Aorta (tissue), 5 donors: ENCODE measurements at places on chromosomes 1 and 21. TPM values are rescaled to one million over a fixed set of nuclear protein-coding genes. Genes with fewer than 3 reads are reported as not detected.
A peak's percentile ranks its signal among the peaks of the same experiment; 100 is the strongest.

Gene LENEP
- total RNA-seq: not detected

Gene SPRR2F
- total RNA-seq: not detected

Gene HLCS
- total RNA-seq: 17.3 TPM

DNA sequence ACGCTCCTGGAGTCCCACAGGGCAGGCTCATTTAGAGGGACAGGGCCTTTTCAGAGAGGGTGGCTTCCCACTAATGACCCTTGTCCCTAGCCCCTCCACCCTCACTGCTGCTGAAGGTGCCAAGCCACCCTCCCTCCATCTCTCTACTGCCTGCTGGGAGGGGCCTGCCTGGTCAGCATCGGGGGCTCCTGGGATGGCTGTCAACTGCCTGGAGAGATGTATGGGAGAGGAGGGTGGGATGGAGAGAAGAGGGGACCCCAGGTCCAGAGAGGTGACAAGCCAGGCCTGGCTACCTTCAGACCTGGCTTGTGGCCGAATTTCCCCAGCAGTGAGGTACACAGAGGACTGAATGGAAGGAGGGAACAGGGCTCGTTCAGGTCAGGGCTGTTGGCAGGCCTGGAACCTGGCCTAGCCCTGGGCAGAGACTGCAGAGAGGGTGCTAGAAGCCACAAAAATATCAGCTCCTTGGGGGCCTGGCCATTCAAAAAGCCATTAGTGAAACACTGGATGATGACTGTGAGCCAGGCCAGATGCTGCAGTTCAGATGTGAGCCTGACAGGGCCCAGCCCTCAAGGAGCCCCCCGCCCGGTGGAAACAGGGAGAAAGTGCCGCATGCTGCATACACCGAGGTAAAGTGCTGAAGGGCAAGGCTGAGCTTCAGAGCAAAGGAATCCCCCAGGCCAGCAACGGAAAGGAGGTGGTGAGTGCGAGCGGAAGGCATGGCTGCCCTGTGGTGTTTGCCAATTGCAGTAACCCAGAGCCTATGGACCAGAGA, 20.0 kb downstream of the MMEL1 start:
- peak; percentile 33 for DNase-seq
- no peaks in the 10 kb centered on the region for H3K4me1 ChIP-seq
- H3K4me3 ChIP-seq: no peak overlapping the region

DNA sequence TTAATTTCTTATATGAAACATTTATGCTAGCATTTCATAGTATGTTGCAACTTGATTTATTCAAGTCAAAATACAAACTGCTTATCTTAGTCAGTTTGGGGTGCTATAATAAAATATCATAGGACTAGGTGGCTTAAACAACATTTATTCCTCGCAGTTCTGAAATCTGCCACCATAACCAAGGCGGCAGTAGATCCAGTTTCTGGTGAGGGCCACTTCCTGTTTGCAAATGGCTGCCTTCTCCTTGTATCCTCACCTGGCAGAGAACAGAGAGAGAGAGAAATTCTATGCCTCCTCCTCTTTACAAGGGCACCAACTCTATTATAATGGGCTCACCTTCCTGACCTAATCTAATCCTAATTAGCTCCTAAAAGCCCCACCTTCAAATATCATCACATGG, 76.1 kb upstream of the RGS2 start:
- no peak overlapping the region for H3K27ac ChIP-seq
- DNase-seq: no peak
- no peaks in the 10 kb centered on the region for H3K27me3 ChIP-seq
- H3K4me1 ChIP-seq: no peaks in the 10 kb centered on the region
- H3K4me3 ChIP-seq: no peak overlapping the region
- H3K36me3 ChIP-seq: no peaks in the 10 kb centered on the region

Gene SERINC2
- total RNA-seq: 3.7 TPM

Gene HCN3
- total RNA-seq: 5.7 TPM

- H3K27ac ChIP-seq: no peak overlapping the region
- DNase-seq: no peak
- no peaks in the 10 kb centered on the region for H3K4me1 ChIP-seq
- H3K36me3 ChIP-seq: no peaks in the 10 kb centered on the region
- H3K27me3 ChIP-seq: no peaks in the 10 kb centered on the region
These were observed 75.3 kb upstream of the RGS4 start for GRCh38 chr1:162993846-162994245.

DNA sequence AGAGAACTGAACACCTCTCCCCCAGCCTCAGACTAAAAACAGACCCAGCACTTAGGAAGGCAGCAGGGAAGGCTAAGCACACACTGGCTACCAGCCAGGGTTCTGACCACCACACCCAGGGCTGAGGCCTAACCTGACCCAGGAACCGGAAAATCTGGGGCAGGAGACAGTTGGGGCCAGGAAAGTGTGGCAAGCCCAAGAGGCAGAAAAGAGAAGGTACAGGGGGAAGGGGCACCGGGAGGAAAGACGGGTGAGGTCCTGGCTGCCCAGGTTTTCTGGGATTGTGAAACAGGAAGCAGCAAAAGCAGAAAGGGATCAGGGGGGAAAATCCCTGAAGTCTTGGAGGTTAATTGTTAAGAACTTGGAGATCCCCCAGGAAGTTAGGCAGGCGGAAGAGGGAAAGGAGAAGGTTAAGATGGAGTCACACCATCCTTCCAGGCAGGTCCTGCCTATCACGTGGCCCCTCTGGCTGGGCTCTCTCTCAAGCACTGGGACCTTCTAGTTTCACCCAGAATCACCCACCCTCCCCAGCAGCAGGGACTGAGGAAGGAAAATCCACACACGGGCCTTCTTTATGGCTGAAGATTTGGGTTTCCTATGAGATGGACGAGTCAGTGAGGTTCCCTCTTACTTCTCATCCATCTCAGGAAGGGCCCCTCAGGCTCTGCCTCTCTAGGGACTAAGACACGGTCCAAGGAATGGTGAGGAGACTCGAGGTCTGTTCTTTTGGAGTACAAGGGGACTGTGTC, 2.6 kb downstream of the HDGF start:
- no peaks in the 10 kb centered on the region for H3K4me1 ChIP-seq
- H3K4me3 ChIP-seq: peak overlapping the region; percentile 19
- H3K36me3 ChIP-seq: no peaks in the 10 kb centered on the region
- no peaks in the 10 kb centered on the region for H3K27me3 ChIP-seq

DNA sequence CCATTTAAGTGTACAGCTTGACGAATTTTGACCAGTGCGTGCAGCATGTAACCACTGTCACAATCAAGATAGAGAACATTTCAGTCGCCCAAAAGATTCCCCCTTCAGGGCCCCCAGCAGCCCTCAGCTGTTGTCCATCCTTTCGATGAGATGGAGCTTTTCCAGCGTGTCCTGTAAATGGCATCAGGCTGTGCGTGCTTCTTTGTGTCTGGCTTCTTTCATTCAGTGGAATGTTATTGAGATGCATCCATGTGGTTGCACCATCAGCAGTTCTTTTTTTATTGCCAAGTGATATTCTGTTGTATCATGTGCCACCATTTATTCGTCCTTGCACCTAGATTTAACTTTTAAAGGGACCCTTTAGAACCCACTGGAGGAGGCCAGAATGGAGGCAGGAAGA, 21.9 kb downstream of the UBE2Q1 start:
- no peak for DNase-seq
- no peaks in the 10 kb centered on the region for H3K4me1 ChIP-seq
- no peak overlapping the region for H3K27ac ChIP-seq
- H3K27me3 ChIP-seq: no peaks in the 10 kb centered on the region
- H3K36me3 ChIP-seq: no peaks in the 10 kb centered on the region
- H3K4me3 ChIP-seq: no peak overlapping the region

DNA sequence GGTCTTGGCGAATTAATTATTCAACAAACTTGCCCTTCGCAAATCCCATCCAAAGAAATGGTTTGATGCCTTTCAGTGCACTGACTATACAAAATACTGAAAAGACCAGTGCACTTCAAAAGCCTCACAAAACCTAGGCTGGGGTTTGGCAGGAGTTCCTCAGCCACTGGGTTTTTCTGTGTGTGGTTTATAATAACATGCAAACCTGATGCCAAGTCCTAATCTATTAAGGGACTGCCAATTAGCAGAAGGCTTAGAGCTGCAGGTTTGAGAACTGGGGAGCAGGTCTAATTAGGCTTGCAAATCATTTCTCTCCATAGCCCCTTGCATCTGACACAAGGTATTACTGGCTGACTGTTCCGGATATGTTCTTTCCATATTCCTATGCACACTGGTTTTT, 27.7 kb downstream of the PLPP3 start:
- no peaks in the 10 kb centered on the region for H3K27me3 ChIP-seq
- H3K4me3 ChIP-seq: no peak overlapping the region
- H3K27ac ChIP-seq: no peak overlapping the region
- no peaks in the 10 kb centered on the region for H3K36me3 ChIP-seq
- no peak for DNase-seq
- peaks cover 4% of the 10 kb centered on the region for H3K4me1 ChIP-seq

DNA sequence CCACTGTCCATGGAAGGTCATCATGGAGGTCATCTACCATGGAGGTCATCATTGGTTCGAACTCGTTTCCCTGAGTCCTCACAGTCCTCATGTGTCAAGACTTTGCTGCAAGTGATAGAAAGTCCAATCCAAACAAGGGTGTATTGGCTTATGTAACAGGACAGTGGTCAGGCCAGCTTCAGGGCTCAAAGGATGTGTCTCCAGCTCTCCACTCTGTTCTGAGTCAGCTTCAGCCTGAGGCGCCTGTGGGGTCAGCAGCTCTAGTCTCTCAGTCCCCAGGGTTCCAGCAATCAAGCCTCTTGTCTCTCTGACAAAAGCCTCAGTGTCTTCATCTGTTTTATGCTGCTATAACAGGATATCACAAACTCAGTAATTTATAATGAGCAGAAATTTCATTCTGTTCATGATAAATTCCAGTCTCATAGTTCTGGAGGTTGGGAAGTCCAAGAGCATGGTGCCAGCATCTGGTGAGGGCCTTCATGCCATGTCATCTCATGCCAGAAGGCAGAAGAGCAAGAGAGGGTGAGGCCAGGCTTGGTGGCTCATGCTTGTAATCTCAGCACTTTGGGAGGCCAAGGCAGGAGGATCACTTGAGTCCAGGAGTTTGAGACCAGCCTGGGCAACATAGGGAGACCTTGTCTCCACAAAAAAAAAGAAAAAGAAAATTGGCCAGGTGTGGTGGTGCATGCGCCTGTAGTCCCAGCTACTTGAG, 19.5 kb downstream of the A3GALT2 start:
- no peak for DNase-seq
- H3K36me3 ChIP-seq: no peaks in the 10 kb centered on the region
- H3K27me3 ChIP-seq: no peaks in the 10 kb centered on the region
- no peak overlapping the region for H3K4me3 ChIP-seq
- H3K4me1 ChIP-seq: no peaks in the 10 kb centered on the region

- H3K27me3 ChIP-seq: no peaks in the 10 kb centered on the region
- H3K4me1 ChIP-seq: no peaks in the 10 kb centered on the region
- H3K36me3 ChIP-seq: peaks cover 4% of the 10 kb centered on the region
- peak; percentile 69 for DNase-seq
- H3K4me3 ChIP-seq: no peak overlapping the region
- H3K27ac ChIP-seq: peak overlapping the region; percentile 4
These were observed 4.6 kb downstream of the TMEM63A start for GRCh38 chr1:225877580-225877979.

Gene NFIA
- 221 TPM for total RNA-seq

- DNase-seq: no peak
- no peaks in the 10 kb centered on the region for H3K36me3 ChIP-seq
- peak overlapping the region; percentile 2 for H3K27ac ChIP-seq
- no peak overlapping the region for H3K4me3 ChIP-seq
- H3K4me1 ChIP-seq: peaks cover 7% of the 10 kb centered on the region
- no peaks in the 10 kb centered on the region for H3K27me3 ChIP-seq
These were observed 120.1 kb downstream of the SYT2 start for GRCh38 chr1:202590126-202590525.

GRCh38 chr21:29219165-29219770, 79.5 kb upstream of the BACH1 start:
- no peak overlapping the region for H3K27ac ChIP-seq
- no peak overlapping the region for H3K4me3 ChIP-seq
- H3K36me3 ChIP-seq: no peaks in the 10 kb centered on the region
- no peaks in the 10 kb centered on the region for H3K4me1 ChIP-seq
- no peaks in the 10 kb centered on the region for H3K27me3 ChIP-seq

- H3K4me1 ChIP-seq: no peaks in the 10 kb centered on the region
- H3K27ac ChIP-seq: no peak overlapping the region
- H3K4me3 ChIP-seq: no peak overlapping the region
- no peaks in the 10 kb centered on the region for H3K27me3 ChIP-seq
These were observed 197.6 kb downstream of the CAMTA1 start for GRCh38 chr1:6982860-6983259.

Gene RHBG
- not detected for total RNA-seq

- no peak for DNase-seq
- H3K27me3 ChIP-seq: no peaks in the 10 kb centered on the region
- peak overlapping the region; percentile 12 for H3K27ac ChIP-seq
- H3K36me3 ChIP-seq: no peaks in the 10 kb centered on the region
- H3K4me3 ChIP-seq: no peak overlapping the region
These were observed 33.2 kb upstream of the FNBP1L start for GRCh38 chr1:93414749-93415148.

Gene WNT3A
- total RNA-seq: not detected

- H3K36me3 ChIP-seq: no peaks in the 10 kb centered on the region
- no peak for DNase-seq
- no peaks in the 10 kb centered on the region for H3K4me1 ChIP-seq
- no peak overlapping the region for H3K4me3 ChIP-seq
- H3K27me3 ChIP-seq: no peaks in the 10 kb centered on the region
These were observed 4.1 kb downstream of the EIF2D start for GRCh38 chr1:206608108-206608698.

Gene DTL
- total RNA-seq: 1.3 TPM

DNA sequence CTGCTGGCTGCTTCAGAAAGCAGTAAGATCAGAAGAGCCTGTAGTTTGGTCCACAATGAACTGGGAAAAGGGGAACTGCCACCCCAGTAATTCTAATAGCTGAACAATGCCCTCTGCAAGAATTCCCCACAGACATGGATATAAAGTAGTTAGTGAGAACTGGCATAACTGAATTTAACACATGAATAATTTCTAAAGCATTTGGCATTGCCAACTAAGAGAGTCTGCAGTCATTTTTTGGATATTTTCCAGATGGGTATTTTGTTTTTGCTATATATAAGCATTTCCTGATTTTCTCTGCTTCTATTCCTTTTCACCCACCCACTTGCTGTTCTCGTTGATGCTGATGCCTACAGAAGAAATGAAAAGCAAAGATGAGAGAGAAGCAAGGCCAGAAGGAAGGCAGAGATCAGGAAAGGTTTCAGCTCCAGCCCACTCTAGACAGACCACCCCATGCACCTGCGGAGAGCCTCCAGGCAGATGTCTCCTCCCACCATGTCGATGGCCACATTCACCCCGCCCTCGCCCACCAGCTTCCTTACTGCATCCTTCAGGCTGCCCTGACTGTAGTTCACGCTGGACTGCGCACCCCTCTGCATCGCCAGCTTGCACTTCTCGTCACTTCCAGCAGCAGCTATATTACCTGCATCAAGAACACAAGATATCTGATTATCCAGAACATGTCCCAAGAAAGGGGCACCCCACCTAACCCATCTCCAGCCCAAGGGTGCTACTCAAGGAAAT, 55.9 kb upstream of the SEC16B start:
- H3K4me3 ChIP-seq: no peak overlapping the region
- no peak for DNase-seq
- H3K27me3 ChIP-seq: no peaks in the 10 kb centered on the region
- H3K27ac ChIP-seq: no peak overlapping the region

Gene VANGL2
- total RNA-seq: 4.4 TPM
